Naive thymus-derived CD4-positive, alpha-beta T cell (primary cell): ENCODE measurements at places on chromosomes 4 and X.

GRCh38 chr4:98780926-98781325 lies 122.5 kb upstream of the TSPAN5 start:
- H3K27ac ChIP-seq, result no peak overlapping the region
- H3K4me3 ChIP-seq, result no peak overlapping the region
- DNase-seq, result no peak

DNA sequence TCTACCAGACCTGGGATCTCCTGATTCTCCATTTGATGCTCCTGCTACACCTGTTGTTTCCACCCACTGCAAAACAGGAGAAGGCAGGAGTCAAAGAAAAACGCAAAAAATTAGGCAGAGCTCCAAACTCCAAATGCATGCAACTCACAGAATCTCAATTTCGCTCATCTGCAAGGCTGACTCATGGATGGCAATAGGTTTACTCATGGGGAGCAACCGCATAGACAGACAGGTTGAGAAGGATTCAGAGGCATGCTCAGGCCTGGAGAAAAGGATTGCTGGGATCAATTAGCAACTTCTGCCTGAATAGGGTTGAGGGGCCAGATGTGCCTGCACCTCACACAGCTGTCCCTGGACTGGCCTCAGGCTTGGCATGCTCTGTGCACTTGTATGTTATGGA lies 231.0 kb downstream of the LDB2 start:
- DNase-seq, result no peak
- H3K4me3 ChIP-seq, result no peak overlapping the region
- no peaks in the 10 kb centered on the region for H3K4me1 ChIP-seq
- no peak overlapping the region for H3K27ac ChIP-seq

- H3K36me3 ChIP-seq, result no peaks in the 10 kb centered on the region
- no peaks in the 10 kb centered on the region for H3K27me3 ChIP-seq
- no peak overlapping the region for H3K4me3 ChIP-seq
- no peak for DNase-seq
Observed at GRCh38 chr4:5574386-5574785, 134.0 kb downstream of the EVC2 start.

DNA sequence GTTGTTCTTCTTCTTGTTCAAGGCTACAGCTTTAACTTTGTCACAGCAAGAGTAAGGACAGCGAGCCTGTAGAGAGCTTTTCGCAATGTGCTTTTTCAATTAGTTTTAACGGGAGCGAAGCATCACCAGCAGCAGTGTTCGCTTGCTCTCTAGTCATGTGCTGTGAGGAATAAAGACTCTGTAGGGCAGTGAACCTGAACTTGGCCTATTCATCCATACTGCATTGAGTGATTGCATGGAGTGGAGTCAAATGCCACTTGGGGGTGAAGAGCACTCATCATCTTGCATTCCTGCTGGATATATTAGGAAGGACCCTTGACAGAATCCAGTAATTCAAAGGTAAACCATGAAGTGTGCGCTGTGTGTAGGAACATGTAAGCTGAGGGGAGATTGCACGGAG lies 240.0 kb downstream of the FRMPD4 start:
- no peak overlapping the region for H3K4me3 ChIP-seq
- H3K4me1 ChIP-seq, result no peaks in the 10 kb centered on the region
- no peaks in the 10 kb centered on the region for H3K27me3 ChIP-seq
- DNase-seq, result no peak

- no peaks in the 10 kb centered on the region for H3K27me3 ChIP-seq
- H3K36me3 ChIP-seq, result no peaks in the 10 kb centered on the region
- DNase-seq, result peak; percentile 27
Observed at GRCh38 chr4:140637836-140638235, 69.1 kb upstream of the UCP1 start.

DNA sequence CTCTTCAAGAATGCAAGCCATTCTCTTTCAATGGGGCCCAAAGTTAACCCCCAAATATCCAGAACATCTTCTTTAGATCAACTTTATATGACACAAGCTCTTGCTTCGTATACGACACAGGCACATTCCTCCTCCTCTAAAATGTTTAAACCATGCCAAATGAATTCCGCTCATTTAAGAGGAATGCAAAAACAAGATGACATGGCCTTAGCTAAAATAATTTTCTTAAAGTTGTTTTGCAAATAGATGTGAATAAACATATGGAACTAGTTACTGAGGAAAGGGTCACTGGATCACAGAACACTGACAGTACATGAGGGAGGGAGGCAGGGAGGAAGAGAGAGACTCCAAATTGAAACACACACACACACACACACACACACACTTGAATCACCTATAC lies 97.4 kb downstream of the RASL11B start:
- no peak overlapping the region for H3K27ac ChIP-seq
- DNase-seq, result no peak
- H3K4me3 ChIP-seq, result no peak overlapping the region
- H3K36me3 ChIP-seq, result no peaks in the 10 kb centered on the region

GRCh38 chrX:14865201-14865600 lies 7.7 kb downstream of the FANCB start:
- no peaks in the 10 kb centered on the region for H3K4me1 ChIP-seq
- DNase-seq, result no peak
- H3K27me3 ChIP-seq, result no peaks in the 10 kb centered on the region

DNA sequence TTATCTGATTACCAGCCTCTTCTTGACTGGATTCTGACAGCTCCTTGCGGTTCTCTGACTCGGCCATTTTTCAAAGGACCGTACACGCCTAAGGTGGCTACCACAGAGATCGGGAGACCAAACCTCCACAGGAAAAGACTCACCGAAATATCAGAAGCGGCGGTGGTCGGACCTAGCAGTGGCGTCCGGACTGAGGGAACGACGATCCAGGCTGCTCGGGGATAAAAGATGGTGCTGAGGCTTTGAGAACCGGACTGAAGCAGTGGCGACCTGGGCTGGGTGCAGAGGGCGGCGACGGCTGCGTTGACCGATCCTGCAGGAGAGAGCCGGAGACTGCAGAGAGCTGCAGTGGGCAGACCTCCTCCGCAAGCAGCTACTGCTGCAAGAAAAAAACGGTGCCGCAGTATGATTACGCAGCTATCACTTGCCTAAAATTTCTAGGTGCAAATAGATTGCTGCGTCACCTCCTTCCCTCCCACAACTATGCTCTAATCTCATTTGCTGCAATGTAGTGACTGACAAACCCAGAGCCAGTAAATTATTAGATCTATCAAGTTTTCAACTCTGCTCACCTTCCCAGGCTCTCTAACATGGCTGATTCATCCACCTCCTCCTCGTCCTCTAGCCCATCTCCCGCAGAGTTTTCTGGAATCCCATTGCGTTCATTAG lies at the start of gene NAP1L2:
Gene NAP1L2, minus strand, starts transcription at position 426 of the 669 bp plus-strand sequence. Its CDS starts 359 bp downstream, at position 67.
- H3K36me3 ChIP-seq, result no peaks in the 10 kb centered on the region
- no peaks in the 10 kb centered on the region for H3K4me1 ChIP-seq
- H3K4me3 ChIP-seq, result peak within 1 kb of the TSS; percentile 77
- no peaks in the 10 kb centered on the region for H3K27me3 ChIP-seq

DNA sequence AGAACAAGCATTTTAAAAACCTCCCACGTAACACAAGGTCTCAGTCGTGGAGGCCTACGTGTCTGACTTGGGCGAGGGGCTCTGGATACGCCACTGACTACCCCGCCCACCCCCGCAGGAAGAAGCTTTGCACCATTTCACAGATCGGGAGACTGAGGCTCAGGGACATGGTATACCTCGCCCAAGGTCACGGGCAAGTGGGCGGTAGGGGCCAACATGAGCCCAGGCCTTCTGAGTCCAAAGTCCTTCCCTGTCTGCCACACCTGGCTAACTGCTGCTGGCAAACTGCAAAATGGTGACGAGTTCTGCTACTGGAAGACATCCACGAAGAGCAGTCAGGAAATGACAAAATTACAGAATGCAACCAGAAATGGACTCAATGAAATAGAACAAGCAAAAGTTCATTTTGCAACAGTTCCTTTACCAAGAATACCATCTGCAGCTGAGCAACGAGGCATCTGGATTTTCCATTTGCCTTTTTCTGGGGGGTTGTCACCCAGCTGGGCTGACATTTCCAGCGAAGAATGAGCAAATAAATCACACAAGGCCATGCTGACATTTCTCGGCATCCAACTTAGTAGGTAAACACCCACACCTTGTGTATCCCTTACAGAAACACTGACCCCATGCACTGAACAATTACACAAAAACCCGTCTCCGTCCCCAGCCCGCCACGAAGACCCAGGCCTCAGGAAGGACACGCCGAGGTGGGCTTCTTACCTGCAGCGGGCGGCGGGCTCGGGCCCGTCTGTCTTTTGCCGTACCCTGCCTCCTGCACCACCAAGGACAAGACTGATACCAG lies 70.2 kb upstream of the AFAP1 start:
- no peaks in the 10 kb centered on the region for H3K4me1 ChIP-seq
- no peaks in the 10 kb centered on the region for H3K27me3 ChIP-seq
- no peak for DNase-seq
- no peaks in the 10 kb centered on the region for H3K36me3 ChIP-seq
- no peak overlapping the region for H3K4me3 ChIP-seq

GRCh38 chrX:122666601-122667000 lies 517.5 kb upstream of the GRIA3 start:
- no peaks in the 10 kb centered on the region for H3K36me3 ChIP-seq
- H3K27me3 ChIP-seq, result no peaks in the 10 kb centered on the region
- H3K27ac ChIP-seq, result no peak overlapping the region
- no peak for DNase-seq
- no peak overlapping the region for H3K4me3 ChIP-seq

DNA sequence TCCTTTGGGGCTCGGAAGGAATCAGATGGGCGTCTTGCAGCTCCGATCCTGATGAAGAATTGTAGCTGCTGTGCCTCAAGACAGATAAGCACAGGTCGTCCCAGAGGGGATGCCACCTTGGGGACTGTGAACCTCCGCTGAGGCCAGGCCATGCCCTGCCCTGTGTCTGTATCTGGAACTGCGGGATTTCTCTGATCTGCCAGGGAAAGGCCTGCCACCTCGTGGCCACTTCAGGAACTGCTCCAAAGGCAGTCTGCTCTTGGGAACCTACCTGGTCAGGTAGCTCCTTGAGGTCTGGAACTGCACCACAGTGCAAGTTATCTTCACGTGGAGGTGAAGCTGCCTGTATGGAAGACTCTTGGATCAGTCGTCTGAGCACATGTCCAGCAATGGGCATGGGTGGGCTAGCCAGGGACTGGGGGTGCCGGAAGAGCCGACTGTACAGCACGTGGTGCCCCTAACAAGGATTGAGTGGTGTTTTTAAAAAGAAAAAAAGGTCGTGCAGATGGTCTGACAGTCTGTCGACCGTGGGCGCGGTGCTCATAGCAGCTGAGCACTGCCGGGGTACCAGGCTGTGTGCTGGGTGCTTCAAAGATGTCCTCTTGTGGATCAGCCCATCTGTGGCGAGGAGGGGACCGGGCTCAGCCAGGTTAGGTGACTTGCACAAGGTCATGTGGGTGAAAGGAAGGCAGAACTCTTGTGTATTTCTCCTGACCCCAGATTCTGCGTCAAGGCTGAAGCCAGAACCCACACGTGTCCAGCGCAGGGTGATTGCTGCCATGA lies 3.1 kb upstream of the GRPEL1 start:
- H3K4me1 ChIP-seq, result peaks cover 22% of the 10 kb centered on the region
- no peak overlapping the region for H3K4me3 ChIP-seq
- H3K27ac ChIP-seq, result no peak overlapping the region
- H3K36me3 ChIP-seq, result peaks cover 6% of the 10 kb centered on the region
- peak; percentile 83 for DNase-seq

DNA sequence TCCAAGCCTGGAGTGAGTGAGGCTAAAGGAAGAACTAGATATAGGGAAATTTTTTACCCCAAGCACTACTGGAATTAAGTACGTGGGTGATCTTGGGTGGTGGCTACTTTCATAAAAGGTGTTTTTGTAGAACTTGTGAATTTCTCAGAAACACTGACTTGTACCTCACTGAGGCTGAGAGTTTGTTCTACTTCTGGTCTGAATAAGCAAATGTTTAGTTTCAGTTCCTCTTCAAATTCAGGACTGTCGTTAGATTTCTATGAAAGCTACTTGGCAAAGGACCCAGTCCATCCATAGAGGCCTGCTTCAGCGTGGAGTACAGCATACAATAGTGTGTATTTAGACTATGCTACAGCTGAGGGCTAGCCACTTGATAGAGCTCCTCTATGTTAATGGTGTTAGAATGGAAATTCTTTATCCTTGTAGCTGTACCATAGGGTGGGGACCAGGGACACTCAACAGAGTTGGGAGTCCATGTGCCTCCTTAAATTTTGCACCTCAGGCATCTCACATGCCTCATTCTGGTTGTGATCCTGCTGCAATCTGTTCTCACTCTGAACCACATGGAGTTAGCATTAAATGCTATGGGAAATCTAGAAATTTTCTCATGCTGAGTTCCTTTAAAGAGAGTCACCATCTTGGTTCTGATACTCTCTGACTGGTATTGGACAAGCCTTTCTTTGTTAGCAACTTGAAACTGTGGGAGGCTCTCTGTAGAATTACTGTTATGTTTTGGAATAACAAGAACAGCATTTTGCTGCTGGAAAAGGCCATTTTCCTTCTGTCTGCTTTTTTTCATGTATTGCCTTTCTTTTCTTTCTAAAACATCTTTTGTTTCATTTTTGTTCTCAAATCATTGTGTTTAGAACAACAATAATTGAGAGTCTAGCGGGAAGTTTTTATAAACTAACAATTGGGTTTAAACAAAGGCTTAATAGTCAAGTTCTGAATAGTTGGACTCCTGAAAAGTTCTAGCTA lies 86.8 kb downstream of the PDGFRA start:
- no peaks in the 10 kb centered on the region for H3K27me3 ChIP-seq
- H3K36me3 ChIP-seq, result no peaks in the 10 kb centered on the region

GRCh38 chrX:148741441-148741840 lies 241.0 kb downstream of the AFF2 start:
- no peak for DNase-seq
- H3K36me3 ChIP-seq, result no peaks in the 10 kb centered on the region
- H3K4me1 ChIP-seq, result no peaks in the 10 kb centered on the region
- H3K27ac ChIP-seq, result no peak overlapping the region
- H3K4me3 ChIP-seq, result no peak overlapping the region

DNA sequence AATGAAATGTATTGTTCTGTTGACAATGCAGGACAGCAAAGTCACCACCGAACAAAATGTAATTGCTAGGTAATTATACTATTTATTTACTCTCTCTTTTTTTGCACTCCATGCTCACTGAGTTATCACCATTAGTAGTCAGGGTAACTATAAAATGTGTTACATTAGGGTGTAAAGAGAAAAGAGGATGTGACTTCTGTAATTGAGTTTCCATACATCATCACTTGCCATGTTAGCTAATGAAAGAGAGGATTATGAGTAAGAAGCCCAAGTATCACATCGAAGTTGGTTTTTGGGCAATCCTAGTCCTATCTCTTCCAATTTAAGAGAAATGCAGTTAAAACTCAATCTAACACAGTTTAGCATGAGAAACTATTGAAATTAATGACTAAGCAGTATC lies 7.6 kb downstream of the ZXDA start:
- no peaks in the 10 kb centered on the region for H3K4me1 ChIP-seq
- no peak overlapping the region for H3K27ac ChIP-seq
- no peaks in the 10 kb centered on the region for H3K36me3 ChIP-seq

DNA sequence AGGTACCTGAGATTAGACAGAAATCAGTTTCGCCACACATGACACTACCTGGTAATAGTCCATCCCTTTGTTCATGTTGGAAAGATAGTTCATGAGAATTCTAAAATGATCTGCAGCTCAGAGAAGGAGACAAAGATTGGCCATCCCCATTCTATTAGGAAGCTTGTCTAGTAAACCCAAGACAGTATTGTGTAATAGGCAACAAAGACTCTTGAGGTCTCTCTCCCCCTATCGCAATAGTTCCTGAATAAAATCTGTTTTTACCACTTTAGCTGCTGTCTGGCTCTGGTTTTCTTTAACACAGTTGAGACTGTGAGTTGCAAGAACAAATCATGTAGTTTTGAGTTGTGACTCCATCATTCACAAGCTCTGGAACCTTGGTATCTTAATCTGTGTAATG lies 14.8 kb upstream of the BBS7 start:
- H3K27me3 ChIP-seq, result no peaks in the 10 kb centered on the region
- H3K27ac ChIP-seq, result no peak overlapping the region
- DNase-seq, result no peak
- H3K4me3 ChIP-seq, result no peak overlapping the region
- H3K4me1 ChIP-seq, result no peaks in the 10 kb centered on the region
- no peaks in the 10 kb centered on the region for H3K36me3 ChIP-seq
